ENCODE measurements at places on chromosomes 3 and 15.

- DNase-seq = no peak
Observed at GRCh38 chr3:132344666-132345280, 27.6 kb downstream of the ACP3 start.

DNA sequence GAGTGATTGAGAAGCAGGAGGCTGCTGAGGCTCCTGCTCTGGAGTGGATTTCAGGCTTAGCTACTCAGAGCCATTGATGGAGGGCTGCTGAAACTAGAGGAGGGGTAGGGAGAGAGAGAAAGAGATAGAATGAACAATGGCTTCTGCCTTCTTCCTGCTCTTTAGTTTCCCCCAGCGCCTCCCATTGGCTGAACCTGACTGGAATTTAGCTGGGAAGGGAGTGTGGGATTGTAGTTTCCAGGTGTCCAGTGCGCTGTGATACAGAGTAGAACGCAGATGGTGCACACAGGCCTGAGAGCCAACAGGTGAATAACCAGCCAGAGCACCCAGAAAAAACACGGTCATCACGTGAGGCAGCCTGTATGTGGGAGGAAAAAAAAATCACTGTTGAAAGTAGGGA is 140.1 kb downstream of the IL20RB start:
- DNase-seq = no peak

GRCh38 chr15:73624530-73624929 is 8.7 kb downstream of the NPTN start:
- DNase-seq = no peak

DNA sequence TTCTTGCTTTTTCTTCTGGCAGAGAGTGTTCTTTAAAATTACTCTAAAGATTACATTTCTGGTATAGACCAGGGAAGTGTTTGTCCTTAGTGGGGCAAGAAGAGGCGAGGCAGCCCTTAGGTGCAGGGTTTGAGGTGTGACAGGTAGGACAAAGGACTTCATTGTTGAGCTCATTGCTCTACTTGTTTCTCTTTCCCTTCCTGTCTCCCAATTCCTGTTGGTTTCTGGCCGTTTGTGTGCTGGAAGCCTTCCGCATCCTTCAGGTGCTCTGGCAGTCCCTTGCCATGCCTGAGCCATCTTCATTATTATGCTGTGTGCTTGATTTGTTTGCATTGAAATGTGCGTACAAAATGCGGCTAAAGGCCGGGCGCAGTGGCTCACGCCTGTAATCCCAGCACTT is 85.1 kb downstream of the CCK start:
- DNase-seq = no peak

DNA sequence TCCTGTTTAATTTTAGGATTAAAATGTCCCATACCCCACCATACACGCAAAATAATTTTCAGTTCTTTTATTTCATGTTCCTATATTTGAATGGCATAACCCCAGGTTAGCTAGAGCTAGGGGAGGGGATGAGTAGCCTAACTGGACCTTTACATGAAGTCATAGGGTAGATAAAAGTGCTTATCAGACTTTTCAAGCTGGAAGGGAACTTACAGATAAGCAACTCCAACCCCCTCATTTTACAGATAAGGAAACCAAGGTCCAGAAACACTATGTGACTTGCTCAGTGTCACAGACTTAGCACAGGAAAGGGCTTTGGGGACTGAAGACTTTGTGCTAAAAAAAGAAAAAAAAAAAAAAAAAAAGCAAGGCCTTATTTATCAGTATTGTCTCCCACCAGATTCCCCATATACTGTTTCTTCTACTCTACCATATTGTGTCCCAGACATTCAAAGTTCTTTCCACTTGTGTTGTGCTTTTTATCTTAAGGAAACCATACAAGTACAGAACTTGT is 10.6 kb upstream of the TNIK start:
- no peak for DNase-seq

GRCh38 chr15:49439678-49440395 is 16.8 kb downstream of the FGF7 start:
- no peak for DNase-seq

GRCh38 chr3:7038394-7038793 is 177.5 kb downstream of the GRM7 start:
- DNase-seq = no peak

- no peak for DNase-seq
Observed at GRCh38 chr3:194928831-194929577, 243.3 kb downstream of the FAM43A start.

DNA sequence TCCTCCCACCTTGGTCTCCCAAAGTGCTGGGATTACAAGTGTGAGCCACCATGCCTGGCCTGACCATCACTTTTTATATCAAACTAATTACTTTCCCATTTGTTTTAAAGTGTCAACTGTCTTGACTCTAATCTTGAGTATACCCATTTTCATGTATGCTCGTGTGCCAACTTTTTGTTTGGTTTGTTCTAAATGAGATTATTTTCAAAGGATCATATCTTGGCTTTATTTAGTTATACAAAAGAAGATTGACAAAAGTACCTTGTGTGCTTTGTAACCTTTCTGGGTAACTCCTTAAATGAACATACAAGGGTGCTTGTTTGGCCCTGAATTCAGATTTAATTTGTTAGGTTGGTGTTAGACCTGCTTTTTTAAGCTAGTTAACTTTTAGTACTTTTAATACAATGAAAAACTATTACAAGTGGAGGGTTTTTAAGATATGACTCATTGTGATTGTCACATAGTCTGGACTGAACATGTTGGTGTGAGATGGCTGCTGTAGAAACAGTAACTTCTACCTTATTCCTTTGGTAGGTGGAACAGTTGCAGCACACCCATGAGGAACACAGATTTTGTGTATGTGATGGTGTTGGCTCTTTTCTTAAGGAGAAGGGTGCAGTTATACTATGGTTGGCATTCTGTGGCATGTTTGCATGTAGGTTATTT is 10.7 kb downstream of the KIF23 start:
- no peak for DNase-seq

- DNase-seq = no peak
Observed at GRCh38 chr3:157335233-157336076, 101.2 kb upstream of the PTX3 start.

DNA sequence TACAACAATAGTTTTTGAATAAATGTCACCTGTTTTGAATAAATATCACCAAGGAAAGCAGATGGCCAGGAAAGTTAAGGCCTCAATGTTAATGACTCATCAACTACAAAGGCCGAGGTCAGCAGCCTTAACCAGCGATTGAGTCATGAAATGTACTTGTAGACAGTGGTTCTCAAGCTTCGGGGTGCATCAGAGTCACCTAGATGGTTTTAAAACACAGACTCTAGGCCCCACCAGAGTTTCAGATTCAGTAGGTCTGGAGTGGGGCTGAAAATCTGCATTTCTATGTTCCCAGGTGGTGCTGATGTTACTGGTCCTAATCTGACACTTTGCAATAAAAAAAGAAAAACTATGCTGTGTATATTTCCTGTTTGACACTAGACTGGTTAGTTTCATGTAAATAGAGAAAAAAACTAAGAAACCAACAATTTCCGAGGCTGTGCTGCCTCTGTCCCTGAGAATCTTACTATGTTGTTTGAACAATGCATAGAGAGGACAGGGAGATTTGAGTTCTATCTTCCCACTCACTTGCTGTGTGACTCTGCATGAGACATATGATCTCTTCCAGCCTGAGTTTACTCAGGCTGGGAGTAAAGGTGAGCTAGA is 9.8 kb downstream of the RAB27A start:
- DNase-seq = peak; percentile 39

DNA sequence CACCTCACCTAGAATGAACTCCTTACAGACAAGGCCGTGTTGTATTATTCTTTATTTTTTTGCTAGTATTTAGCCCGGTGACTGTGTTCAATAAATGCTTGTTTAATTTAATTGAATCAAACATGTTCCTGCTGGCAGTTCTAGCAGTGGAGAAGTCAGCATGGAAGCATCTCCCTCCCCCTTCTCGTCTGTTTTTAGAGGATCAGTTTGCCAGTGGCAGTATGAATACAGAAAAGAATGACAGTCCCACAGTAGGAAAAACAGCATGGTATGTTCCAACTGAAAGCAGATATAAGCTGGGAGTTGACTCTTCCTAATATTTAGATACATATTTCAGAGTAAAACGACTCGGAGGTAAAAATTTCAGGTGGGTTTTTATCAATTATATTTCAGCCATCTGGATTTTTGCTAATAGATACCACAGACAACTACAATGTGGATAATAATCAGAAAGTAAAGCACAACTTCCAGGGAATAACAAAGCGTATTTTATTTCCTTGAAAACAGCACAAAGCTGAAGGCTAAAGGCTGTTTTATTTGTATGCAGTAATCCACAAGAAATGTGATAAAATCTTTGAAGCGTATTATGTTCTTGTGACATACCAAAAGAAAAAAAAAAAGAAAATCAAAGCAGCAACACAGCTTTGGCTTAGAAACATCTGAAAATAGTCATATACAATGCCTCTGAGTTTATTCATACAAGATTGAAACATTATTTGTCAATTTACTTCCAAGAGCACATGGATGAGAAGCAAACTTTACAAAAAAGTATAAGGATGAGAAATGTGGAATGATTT is 244.5 kb upstream of the KCNMB2 start:
- DNase-seq = no peak

- no peak for DNase-seq
Observed at GRCh38 chr3:113431811-113432210, 9.5 kb downstream of the CFAP44 start.

- DNase-seq = no peak
Observed at GRCh38 chr3:145272684-145273083, 888.3 kb downstream of the PLOD2 start.

- no peak for DNase-seq
Observed at GRCh38 chr3:193132964-193133363, 108.1 kb upstream of the PLAAT1 start.

GRCh38 chr15:39396979-39397615 is 183.8 kb upstream of the THBS1 start:
- DNase-seq = no peak

- DNase-seq = no peak
Observed at GRCh38 chr3:66299891-66300290, 79.1 kb downstream of the SLC25A26 start.

GRCh38 chr15:52308446-52309153 is 13.0 kb upstream of the MYO5C start:
- no peak for DNase-seq

DNA sequence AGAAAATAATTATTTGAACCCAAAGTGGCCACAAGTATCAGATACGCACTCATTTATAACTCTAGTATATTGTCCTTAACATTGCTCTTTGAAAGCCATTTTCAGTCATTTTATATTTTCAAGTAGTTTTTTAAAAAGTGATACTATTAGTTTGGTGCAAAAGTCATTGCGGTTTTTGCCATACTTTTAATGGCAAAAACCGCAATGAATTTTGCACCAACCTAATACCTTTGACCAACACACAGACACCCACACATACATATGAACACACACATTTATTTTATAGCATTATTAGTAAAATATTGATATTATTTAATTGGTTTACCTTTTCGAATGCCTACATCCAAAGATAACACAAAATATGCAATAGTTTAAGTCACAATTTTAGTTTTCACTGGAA is 154.3 kb downstream of the EPHA3 start:
- no peak for DNase-seq

Data from stimulated activated CD8-positive, alpha-beta memory T cell treated with anti-CD3 and anti-CD28 coated beads, Interleukin-4, amount 100 ng/mL, for 1 hour (primary cell).